Upper lobe of right lung (tissue), 1 donor: ENCODE measurements at places on chromosomes 4 and X. TPM values are rescaled to one million over a fixed set of nuclear protein-coding genes. Genes with fewer than 3 reads are reported as not detected.

DNA sequence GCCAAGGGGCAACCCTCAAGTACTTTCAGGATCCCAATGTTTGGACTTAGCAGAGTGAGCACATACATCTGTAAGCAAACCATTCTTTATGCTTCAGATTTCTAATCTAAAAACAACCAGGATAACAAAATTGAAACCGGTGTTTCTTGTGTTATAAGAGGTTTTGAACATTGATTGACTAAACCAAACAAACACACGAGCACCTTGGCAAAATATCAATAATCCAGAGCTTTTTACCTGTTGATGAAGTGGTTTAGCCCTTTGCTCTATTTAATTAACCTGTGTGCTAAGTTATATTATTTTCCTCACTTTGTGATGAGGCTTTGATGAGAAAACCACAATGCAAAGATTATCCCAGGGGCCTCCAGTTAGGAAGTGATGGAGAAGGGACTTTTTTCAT lies 255.3 kb upstream of the CXXC4 start:
- DNase-seq, result no peak

GRCh38 chr4:174437324-174437723 lies 85.0 kb downstream of the HPGD start:
- no peak for DNase-seq

GRCh38 chrX:129540068-129540653 lies at the start of gene OCRL:
Gene OCRL, plus strand, starts transcription at chrX:129540259. Its CDS starts 181 bp downstream, at chrX:129540440.
- peak; percentile 85 for DNase-seq

HSFX2 gene
- not detected for total RNA-seq

GRCh38 chrX:148629434-148629833 lies 129.0 kb downstream of the AFF2 start:
- no peak for DNase-seq

MAMLD1 gene
- 5.0 TPM for total RNA-seq

DNA sequence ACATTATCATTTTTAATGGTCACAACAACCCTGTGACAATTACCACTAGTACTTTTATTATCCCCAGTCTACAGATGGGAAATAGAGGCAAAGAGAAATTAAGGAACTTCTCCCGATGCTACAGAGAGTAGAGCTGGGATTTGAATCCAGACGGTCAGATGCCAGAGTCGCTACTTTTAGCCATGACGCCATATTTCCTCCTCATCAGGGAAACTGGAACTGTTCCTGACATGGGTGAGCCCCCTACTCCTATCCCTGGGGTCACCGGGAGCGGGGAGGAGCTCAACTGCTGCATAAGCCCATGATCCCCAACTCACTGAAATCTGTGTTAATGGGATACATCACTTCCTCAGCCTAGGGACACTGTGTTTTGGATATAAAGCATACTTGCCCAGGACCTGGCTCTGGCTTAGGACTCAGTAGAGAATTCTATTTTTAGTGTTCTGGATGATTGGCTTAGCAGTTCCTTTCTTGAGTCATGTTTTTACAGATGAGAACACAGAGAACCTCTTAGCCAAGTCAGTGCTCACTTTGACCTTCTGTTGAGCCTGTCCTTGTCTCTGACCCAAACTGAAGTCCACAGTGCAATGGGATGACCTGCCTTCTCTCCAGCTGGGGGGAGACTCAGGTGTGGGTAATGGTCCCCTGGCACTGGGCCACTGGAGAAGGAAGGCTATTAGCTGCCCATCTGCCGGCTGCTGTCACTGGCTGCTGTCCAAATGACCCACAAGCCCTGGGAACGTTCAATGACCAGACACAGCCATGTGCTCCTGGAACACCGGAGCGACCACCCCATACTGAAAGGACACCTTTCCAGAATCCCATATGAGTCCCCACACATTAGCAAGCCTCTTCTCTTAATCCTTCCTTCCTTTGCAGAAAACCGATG lies 90.8 kb upstream of the SHISA3 start:
- no peak for DNase-seq

DNA sequence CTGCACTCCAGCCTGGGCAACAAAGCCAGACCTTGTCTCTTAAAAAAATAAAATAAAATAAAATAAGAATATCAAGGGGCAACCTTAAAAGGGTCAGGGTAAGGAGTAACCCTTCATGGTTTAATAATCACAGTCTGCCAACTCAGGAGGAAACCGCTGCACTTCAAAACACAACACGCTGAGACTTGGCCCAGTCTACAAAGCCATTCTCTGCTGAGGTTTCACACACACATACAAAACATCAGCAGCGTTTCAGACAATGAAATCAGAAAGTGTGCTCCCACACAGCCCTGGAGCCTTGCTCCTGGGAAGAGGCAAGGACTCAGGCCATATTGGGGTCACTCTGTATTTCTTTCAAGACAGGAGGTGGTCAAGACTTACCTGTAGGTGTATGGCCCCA lies 18.3 kb downstream of the SCARB2 start:
- DNase-seq, result no peak

DNA sequence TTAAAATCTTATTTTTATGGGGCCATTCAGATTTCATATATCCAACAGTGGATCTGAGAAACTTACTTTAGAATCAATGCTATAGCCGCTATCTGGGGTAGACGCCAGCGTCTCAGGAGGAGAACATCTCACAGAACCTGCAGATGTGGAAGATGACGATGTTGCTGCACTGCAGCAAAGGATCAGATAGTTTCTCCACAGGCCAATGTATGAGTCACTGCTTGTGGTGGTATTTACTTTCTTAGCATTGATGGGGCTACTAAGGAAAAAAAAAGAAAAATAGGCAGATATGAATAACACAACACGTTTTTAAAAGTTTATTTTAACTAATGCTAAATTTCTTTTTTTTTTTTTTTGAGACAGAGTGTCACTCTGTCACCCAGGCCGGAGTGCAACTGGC lies 85.9 kb downstream of the ZAR1 start:
- DNase-seq, result no peak

ZAR1 gene
- 0.55 TPM for total RNA-seq

DNA sequence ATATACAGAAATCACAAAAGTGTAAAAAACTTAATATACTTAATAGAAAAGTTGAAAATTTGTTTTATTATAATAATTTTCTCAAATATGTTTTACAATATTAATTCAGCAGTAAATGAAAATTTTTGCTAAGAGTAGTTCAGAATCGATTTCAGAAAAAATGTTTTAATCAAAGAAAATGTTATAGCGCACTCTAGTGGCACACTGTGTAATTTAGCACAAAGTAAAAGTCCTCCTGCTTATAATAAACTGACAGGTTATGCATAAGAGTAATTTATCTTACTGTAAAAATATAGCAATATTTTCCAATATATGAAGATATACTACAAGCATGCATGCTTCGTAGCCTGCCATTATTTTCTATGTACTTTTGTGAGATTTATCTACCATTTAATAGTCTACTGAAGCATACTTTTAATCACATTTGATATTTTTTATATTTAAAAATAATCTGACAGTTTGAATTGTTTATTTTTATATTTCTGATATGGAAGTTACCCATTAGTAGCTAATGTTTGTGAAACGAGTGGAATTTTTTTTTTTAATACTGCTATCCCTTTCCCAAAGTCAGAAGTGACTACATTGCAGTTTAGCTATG lies 217.9 kb upstream of the KLHL4 start:
- no peak for DNase-seq

ATP2B3 gene
- not detected for total RNA-seq

CYLC1 gene
- not detected for total RNA-seq

DNA sequence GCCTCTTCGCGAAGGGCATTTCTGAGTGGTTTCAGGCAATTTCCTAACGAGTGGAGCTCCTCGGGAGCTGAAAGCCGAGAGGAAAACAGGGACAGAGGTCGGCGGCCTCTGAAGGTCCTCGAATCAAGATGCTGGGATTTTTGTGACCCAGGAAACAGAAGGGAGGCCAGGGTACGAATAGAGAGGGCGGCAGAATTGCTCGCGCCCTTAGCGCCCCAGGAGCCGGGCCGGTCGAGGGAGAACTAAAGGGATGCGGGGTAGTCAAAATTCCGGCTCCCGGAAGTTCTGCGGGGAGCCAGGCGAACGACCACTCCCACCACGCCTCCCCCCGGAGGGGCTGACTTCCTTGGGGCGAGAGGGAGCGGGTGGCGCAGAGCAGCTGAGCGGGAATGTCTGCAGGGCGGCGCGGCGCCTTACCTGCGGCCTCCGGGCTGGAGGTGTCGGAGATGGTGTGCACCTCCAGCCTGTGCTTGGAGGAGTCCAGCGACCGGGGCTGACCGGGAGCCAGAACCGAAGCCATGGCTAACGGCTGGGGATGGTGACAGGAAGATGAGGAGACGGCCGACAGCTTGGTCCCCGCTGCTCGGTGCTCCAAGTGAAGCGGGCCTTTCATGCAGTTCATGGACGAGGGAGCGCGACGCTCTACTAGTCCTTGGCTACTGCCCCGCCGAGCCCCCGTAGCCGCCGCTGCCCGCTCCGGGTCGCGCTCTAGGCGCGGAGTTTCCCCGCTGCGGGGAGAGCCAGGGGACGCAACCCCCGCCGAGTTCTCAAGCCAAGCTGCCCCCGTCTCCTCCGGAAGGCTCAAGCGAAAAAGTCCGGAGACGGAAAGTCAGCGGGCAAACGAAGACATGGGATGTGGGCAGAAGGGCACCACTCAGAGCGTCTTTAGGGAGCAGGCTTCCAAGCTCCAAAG lies 782 bp downstream of the PITX2 start:
- DNase-seq, result no peak

GRCh38 chr4:110489901-110490508 lies 14.1 kb downstream of the ENPEP start:
- DNase-seq, result no peak

DNA sequence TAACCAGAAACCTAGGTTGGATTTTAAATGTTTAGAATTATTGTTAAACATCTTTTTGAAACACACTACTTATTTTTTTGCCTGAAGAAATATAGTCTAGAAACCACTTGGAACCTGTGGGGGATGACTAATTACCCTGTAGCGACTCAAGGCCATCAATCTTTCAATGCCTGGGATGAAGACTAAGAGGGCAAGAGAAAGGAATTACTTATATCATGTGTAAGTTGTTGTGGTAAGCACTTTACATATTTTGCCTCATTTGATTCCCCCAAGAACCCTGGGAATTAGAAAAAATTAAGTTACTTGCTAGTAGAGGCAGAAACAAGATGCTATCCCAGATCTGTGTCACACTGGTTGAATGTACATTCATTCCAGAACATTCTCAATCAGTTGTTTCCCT lies 170.9 kb upstream of the GRIA3 start:
- no peak for DNase-seq

GRCh38 chr4:173170182-173170778 lies 1.7 kb downstream of the GALNT7 start:
- no peak for DNase-seq

GRCh38 chr4:117596917-117597480 lies 437.3 kb upstream of the NDST3 start:
- no peak for DNase-seq

- peak; percentile 93 for DNase-seq
These were observed 99.2 kb downstream of the PSAPL1 start for GRCh38 chr4:7335344-7336066.
